Stimulated activated naive CD4-positive, alpha-beta T cell (primary cell): ENCODE measurements at places on chromosomes 7 and 10.

- no peak for DNase-seq
Measured at GRCh38 chr7:50497068-50497642, 47.0 kb upstream of the FIGNL1 start.

DNA sequence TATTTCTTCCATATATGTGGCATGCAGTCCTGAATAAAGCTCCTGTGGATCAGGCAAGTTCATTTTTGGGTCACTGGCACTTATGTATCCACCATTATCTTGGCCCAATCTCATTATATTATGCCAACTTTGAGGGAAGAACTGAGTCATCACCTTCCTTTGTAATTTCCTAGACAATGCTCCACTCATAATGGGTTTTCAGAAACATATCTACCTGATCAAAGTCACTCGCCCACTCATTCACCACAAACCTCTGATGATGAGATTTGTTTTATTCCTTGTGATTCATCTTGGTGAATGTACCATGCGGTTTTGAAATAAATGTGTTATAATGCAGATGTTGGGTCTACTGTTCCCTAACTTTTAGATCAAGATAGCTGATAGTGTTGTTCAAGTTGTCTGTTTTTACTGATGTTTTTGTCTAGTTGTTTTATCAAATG, 525.8 kb downstream of the KIF20B start:
- no peak for DNase-seq

DNA sequence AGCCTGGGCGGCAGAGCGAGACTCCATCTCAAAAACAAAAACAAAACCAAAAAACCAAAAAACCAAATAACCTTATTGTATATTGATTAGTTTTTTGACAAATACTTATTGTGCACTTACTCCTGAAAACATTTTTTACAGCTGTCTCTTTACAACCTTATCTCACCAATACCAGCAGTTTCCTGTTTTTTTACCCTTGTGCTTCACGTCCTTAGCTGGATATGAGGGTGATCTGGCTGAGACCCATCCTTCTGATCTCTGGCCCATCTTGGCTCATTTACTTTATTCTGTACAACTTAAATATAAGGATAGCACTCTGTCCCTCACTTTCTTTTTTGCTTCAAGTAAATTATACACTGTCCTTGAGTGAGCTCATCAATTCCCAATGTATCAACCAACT, 104.6 kb upstream of the DNAJB12 start:
- DNase-seq, result no peak

DNA sequence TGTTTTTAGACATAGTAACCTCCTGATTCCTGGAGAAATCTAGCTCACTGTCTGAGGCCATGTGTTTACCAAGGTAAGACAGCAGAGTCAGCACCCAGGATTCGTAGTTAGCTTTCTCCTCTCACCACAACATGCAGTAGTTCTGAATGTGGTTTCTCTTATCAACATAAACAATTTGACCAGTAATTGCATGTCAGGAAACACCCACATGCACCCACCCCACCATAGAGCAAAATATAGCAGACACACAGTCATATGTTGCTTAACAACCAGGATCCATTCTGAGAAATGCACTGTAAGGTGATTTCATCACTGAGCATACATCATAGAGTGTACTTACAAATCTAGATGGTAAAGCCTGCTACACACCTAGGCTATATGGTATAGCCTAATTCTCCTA, 1004.0 kb downstream of the ANKRD7 start:
- DNase-seq, result no peak

- no peak for DNase-seq
Measured at GRCh38 chr7:130084037-130084875, 13.9 kb downstream of the KLHDC10 start.

DNA sequence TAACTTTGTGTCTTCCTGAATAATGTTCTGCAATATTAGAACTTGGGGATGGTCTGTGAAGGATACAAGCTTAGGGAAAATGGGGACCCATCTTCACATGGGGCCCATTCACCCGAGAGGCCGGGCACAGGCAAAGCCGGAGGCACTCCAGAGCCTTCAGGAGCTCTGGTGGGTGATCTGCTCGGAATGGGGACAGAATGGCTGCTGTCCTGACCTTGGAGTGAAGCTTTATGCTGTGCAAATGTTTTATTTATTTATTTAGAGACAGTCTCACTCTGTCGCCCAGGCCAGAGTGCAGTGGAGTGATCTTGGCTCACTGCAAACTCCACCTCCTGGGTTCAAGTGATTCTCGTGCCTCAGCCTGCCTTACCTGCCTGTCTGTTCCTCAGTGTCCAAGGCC, 55.4 kb downstream of the DYNC2I1 start:
- no peak for DNase-seq

- no peak for DNase-seq
Measured at GRCh38 chr7:70132852-70133690, 534.8 kb downstream of the AUTS2 start.

- DNase-seq, result no peak
Measured at GRCh38 chr7:104005197-104005596, 15.7 kb upstream of the RELN start.

DNA sequence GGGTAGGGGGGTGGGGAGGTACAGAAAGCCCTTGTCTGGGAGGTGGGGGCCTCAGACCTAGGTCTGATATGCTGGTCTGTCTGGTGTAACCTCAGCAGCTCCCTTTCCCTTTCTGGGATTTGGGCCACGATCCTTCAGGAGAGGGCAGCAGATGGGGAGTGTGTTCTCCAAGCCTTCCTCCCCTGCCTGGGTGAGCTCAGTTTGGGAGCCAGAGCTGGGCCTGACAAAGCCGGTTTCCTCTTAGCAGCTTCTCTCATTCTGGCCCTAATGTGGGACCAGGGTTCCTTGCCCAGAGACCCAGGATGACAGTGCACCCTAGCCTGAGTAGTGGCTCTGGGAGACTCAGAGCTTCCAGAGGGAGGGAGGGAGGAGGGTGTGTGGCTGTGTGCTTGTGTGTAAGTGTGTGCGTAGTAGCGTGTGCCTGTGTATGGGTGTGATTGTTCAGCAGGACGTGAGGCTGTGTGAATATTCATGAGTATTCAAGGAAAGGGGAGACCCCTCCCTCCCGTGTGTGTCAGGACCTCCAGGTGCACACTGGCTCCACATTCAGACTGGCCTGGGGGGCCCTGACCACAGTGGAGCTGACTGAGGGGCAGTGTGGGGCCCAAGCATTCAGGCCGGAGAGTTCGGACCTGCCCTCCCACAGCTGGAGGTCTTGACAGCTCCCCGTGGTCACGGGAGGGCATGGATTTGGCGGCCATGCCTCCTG, 96.5 kb downstream of the ZMIZ1 start:
- no peak for DNase-seq

GRCh38 chr7:73703225-73703624, 16.2 kb downstream of the STX1A start:
- no peak for DNase-seq

GRCh38 chr7:48140001-48140681, 31.1 kb upstream of the ABCA13 start:
- DNase-seq, result no peak

DNA sequence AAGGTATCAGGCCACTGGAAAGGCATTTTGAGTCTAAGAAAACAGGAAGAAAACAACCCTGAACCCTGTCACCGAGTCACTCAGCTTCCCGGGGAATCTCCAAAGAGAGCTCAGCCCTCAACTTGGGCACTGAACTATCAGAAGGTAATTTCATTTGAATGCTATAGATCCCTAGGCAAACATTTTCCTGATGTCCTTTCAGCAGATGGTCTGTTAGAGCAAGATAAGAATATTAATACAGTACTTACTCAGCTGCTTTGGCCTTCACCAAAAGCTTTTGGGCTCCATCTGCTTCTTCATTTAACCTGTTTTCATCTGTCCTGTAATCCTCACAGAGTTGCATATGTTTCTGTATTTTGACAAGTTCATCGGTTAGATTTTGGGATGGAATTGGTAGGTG, 34.2 kb upstream of the LAMB1 start:
- no peak for DNase-seq

DNA sequence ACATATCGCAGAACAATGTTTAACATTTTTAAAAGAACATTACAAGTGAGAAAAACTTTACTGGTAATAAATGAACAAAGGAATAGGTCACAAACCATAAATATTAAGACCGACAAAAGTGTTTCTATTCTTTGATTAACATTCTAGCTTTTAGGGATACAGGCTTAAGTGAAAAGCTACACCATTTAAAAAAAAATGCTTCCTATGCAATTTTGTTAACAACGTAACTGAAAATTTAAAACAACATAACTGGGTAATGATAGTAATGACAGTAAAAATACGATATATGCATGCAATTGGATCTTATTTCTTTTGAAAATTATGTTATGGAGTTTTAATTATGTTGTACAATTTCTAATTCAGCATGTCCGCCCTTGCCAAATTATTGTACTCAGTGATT, 49.7 kb upstream of the THSD7A start:
- DNase-seq, result no peak

DNA sequence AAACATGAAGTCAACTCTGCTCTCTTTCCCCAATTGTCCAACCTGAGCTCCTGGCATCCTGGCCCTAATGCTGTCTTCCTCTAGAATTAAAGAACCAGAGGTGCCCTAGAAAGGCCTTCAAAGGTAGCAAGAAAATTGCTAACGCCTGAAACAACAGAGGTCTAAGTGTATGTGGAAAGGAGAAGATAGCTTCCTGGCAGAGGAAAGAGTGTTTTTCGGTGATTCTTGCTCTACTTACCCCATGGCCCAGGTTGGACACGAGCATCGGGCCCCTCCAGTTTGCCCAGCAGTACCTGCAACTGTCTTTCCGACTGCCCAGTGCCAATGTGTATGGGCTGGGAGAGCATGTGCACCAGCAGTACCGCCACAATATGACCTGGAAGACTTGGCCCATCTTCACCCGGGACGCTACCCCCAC, 22.2 kb downstream of the MGAM2 start:
- peak; percentile 20 for DNase-seq

GRCh38 chr7:131131746-131132431, 195.8 kb upstream of the MKLN1 start:
- DNase-seq, result no peak

DNA sequence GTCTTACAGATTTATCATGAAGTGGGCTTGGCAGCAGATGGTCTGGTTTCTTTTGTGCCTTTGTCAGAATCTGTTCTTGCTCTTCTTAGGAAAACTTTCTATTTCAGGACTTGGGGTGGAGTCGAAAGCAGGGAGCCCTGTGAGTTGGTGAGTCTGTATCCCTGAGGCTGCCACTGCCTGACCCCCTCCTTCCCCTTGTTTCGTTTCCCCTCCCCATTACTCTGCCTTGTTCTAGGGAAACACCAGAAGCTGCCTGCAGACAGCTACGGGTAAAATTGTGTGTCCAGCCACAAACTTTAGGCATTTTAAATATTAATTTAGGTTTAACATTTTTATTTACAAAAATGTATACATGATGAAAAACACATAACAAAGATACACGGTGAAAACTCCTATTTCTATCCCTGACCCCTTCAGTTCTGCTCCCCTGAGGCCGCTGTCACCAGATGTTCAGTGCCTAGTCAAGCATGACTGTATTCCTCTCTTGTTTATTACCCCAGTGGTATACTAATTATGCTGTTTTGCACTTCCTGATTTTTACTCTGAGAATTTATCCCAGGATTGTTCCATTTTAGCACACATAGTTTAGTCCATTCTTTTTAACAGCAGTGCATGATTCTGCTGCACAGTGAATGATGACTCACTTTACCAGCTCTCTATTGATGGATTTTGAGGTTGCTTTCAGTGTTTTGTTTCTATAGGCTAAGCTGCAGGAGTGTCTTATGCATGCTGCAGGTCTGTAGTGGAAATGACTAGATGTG, 9.1 kb downstream of the TSPAN14 start:
- no peak for DNase-seq

DNA sequence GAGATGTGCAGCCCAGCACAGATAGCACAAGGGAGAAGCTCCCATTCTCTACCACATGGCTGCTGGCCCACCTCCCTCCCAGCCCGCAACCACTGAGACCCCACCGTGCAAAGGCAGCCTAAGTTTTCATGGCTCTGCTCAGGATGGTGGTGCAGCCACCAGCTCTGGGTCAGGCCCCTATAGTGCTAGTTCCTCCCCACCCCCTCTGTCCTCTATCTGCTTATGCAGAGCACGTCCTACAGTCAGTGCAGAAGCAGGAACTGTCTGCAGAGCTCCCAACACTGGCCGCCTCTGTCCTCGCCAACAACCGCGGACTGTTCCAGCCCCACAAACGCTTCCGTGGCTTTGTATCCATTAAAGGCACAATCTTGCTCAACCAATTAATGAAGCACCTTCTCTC, 278.9 kb downstream of the GRID1 start:
- DNase-seq, result no peak

DNA sequence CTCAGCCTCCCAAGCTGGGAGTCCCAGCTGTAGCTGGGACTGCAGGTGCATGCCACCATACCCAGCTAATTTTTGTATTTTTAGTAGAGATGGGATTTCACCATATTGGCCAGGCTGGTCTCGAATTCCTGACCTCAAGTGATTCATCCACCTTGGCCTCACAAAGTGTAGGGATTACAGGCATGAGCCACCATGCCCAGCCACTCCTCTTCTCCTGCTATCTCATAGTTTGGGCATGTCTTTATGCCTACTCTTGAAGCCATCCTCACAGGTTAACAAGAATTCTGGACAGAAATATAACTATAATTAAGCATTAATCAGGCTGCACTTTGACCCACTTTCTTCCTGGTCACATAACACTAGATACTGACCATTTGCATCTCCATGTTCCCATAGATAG, 28.6 kb upstream of the C10orf67 start:
- no peak for DNase-seq

- no peak for DNase-seq
Measured at GRCh38 chr7:151844825-151845200, 32.1 kb downstream of the PRKAG2 start.

DNA sequence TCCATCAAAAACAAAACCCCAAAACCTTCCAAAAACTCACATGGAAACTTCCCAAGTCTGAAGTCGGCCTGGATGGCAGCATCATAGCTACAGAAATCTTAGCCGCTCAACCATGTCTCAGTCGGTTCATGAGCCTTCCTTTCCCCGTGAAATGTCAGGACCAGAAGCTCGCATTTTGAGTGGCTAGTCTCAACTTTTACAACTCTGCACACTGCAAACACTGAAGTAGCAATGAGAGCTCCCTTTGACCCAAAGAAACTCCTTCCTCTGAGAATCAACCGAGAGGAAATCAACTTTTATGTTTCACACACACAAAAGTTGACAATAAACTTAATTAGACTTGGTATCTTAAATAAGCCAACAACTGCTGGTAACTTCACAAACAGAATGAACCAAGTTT, 37.6 kb upstream of the RNF32 start:
- no peak for DNase-seq

- no peak for DNase-seq
Measured at GRCh38 chr7:27099453-27100370, 2.8 kb downstream of the HOXA2 start.

- DNase-seq, result no peak
Measured at GRCh38 chr10:119832951-119833350, 39.7 kb downstream of the MCMBP start.

DNA sequence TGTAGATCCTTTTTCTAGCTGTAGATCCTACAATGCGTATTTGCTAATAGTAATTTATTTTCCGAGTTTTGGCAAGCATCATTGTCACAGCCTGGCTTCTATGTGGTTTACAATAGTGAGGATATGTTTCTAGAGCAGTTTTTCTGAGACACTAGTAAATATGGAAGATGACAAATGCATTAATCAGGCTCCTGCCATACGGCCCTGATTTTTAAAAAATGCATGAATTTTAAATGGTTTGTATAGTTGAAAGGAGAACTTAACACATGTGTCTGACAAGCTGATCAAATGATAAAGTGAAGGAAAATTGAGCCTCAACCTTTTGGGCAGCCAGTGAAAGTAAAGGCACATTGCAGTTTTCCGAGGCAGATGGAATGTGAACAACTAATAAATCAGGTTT, 354.1 kb downstream of the EXOC4 start:
- no peak for DNase-seq
